ENCODE measurements at places on chromosomes 7 and 10.

- no peak for DNase-seq
Measured at GRCh38 chr7:26441002-26441521, 149.4 kb downstream of the SNX10 start.

GRCh38 chr7:122488241-122488640, 183.7 kb upstream of the FEZF1 start:
- DNase-seq = no peak

- peak; percentile 69 for DNase-seq
Measured at GRCh38 chr7:142535123-142535779, 214.0 kb upstream of the PRSS1 start.

DNA sequence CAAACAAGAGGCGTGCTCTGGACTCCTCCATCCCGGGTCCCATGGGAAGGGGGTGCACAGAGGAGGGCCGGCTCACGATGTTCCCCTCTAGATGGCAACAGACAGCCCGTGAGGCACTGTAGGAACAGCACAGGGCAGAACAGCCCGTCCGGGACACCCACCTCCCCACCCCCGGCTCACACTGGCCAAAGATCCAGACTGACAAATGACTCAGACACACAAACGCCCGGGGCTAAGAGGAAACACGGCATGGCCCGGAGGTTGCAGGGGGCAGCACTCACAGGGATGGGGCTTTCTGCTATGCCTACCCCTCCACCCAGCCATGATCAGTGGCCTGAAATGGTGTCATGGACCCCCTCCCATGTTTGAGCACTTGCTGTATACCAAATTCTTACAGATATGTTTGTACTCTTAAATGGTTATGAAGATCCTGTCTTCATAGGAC, 4.9 kb upstream of the ELN start:
- no peak for DNase-seq

GRCh38 chr10:11424456-11425295, 186.8 kb downstream of the USP6NL start:
- no peak for DNase-seq

DNA sequence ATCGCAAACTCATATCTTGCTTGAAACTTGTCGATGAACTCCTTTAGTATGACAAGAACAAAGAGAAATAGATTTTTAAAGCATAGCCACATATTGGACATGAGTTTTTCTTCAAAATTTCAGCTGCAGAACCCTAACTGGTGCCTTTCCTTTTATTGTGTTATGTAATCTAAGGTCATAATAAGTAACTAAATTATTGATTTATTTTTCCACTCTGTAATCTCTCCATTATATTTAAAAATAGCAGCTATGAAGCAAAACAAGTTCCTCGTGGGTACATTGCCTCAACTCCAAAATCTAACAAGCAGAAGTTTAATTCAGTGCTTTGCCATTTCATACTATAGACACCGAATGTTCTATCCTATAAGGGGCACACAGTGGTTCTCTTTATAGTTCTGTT, 159.2 kb upstream of the PRSS1 start:
- DNase-seq = no peak

DNA sequence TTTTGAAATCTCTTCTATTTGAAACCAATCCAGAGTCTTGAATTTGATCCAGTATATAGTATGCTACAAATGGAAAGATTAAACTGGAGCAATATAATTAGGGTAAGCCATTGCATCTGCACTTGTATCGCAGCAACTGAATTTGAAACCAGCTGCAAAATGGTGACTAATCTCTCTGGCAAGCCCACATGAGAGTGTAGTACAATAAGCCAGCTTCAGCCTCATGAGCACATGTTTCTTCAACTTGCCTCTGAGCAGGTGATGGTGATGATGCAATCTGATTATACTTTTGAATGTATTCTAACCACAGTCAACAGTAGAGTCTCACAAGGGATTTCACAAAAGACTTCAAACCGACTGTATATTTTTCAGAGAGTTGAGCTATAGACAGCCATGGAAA, 829 bp upstream of the RPA3 start:
- no peak for DNase-seq

All from CD4-positive, alpha-beta T cell treated with Interleukin-1 beta for 1 hour (primary cell).